ENCODE measurements at places on chromosomes 6 and 20.

DNA sequence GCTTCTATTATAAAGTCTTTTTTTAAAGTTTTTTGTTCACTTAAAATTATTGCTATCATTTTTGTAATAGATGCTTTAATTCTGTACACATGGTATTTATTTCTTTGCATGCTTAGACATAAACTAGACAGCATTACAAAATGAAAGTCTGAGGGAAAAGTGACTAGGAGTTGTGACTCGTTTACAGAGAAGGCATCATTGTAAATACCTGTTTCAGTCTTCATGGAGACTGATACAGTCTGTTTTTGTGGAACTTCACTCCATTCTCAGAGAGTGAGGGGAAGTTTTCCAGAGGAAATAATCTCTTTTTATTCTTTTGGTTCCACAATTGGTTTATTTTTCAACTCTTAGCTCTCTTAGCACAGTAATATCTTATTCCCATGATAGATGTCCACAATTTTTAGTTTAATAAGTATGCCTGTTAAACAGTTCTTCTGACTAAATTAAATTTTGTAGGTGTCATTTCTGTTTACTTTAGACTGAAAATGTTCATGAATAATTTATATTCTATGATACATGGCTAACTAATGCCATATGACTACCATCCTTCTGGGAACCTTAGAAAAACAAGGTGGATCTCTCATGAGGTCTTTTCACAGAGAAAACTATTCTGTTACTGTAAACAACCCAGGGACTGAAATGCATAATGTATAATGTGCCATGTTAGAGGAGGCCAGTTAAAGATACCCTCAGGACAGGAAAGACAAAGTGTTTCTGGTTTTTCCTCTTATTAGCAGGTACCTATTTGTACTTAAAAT, 69.2 kb downstream of the MYO6 start:
- DNase-seq, result no peak

GRCh38 chr6:114428341-114428740, 85.5 kb upstream of the HS3ST5 start:
- no peak for DNase-seq

DNA sequence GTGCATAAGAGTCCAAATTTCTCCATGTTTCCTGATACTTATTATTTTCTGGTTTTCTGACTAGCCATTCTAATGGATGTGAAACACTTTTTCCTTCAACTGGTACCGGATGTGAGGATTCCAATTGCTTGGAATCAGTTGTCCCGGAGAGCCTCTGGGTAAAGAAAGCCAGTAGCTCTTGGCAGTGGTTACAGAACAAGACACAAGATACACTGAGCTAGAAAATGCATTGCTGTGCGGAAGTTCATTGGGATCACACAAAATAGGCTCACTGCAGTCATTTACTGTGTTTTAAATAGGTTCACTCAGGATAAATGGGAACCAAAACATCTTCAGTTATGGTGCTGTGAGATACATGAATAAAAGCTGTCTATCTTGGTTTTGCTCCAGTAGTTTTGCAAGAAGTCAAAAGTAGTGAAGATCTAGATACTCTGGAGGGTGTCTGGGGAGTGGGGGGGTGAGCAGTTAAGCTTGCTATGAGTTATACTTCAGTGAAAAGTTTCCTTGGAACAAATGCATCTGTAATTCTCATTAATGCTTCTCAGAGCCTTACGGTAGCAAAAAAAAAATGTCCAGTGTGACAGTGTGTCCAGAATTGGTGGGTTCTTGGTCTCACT, 54.4 kb upstream of the RNF182 start:
- no peak for DNase-seq

GRCh38 chr6:119966484-119966883, 616.9 kb upstream of the MAN1A1 start:
- DNase-seq, result no peak

DNA sequence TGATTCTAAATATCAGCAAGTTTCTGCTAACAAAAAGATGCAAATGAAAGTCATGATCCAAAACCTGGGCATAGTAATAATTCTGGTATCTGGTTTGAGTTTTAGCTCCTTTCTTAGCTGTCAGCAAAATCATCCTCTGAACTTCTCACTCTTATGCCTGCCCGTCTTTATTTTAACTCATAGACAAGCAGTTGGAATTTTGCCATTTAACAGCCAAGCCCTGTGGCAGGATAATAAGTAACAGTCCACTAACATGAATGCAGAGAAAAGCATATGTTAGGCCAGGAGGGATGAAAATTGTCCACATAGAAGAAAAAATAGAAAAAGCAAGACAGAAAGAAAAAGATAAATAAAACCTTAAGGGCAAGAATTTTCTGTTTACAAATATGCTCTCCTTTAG, 170.0 kb upstream of the LAMA2 start:
- no peak for DNase-seq

GRCh38 chr6:54102238-54102637, 9.0 kb upstream of the MLIP start:
- no peak for DNase-seq

- DNase-seq, result no peak
Observed at GRCh38 chr6:13112921-13113320, 215.4 kb downstream of the TBC1D7 start.

DNA sequence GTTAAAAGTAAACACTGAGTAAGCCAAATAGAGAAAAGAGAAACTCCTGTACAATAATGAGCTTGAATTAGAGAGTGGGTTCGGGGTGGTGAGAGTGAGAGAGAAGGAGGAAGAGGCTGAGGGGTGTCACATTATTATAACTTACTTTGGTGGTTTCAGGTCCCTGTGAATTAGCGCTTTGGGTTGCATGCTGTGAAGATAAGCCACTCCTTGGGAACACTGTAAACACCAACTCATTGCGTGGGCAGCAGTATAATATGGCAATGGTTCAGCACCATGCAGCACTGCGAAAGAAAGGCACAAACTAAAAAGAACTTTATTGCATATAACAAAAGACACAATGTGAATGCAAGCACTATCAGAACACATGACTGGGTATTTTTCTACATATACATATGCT, 26.9 kb downstream of the MAP3K7 start:
- no peak for DNase-seq

GRCh38 chr6:157033428-157034140, 256.4 kb downstream of the ARID1B start:
- DNase-seq, result no peak

DNA sequence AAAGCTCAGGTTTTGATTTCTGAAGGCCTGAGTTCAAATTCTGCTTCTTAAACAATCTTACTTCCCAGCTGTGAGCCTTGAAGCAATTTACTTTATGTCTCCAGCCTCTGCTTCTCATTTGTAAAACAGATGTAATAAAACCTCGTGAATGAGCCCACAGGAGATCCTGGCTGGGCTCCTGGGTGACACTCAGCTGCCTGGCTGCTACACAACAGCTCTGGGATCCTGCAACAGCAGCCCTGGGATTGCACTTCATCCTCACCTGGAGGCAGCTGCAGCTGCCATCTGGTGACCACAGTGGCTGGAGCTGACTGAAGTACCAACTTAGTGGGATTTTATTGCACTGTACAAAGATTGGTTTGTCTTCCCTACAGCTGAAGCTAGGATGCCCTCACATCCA, 98.6 kb downstream of the NDUFAF5 start:
- no peak for DNase-seq

DNA sequence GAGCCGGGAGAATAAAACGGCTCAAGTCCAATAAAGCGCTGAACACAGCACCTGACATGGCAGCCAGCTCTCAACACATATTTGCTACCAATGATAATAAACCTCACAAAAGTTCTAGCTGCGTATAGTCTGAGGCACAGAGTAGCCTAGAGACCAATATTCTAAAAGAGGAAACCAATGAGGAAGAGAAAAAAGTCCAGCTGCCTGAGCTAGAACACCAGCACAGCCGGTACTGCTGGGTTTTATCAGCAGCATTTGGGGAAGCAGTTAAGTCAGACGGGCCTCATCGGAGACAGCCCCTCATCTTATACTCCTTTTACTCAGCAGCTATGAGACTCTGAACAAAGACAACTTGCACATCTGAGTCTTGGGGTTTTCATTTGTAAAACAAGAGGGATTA, 2.4 kb upstream of the RTF2 start:
- DNase-seq, result no peak

DNA sequence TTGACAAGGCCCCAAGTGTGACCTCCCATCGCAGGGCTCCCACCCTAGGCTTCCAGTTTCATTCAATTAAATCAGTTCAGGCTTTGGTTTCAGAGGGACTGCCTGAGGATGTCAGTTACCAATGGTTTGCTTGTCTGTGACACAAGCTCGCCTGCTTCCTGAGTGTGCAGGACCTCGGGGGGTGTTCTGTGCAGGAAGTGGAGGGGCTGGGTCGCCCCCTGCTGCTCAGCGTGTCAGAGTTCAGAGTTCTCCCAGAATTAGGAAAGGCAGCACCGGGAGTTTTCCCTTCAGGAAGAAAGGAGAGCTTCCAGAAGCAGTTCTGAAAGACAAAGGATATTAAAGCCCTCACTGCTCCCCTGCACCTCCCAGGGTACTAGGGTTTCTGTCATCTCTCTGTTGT, 50.8 kb upstream of the TGM3 start:
- no peak for DNase-seq

DNA sequence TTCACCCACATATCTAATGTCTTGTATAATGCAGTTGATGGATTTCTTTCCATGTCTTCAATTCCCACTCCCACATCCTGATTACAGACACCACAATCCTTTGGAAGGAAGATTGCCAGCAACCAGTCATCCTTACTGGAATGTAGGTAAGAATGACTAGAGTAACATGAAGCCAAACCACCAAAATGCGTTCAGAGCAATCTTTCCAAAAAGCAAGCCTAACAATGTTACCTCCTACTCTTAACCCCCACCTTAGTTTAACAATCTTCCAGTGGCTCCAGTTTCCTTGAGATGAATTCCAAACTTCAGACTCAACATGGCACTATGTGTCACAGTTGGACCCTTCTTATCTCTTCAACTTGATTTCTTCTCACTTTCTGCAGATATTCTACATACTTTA, 685.6 kb downstream of the DOK5 start:
- no peak for DNase-seq

GRCh38 chr6:152272486-152272885, 364.7 kb downstream of the SYNE1 start:
- DNase-seq, result no peak

GRCh38 chr6:69719602-69720193, 77.1 kb downstream of the LMBRD1 start:
- DNase-seq, result no peak

DNA sequence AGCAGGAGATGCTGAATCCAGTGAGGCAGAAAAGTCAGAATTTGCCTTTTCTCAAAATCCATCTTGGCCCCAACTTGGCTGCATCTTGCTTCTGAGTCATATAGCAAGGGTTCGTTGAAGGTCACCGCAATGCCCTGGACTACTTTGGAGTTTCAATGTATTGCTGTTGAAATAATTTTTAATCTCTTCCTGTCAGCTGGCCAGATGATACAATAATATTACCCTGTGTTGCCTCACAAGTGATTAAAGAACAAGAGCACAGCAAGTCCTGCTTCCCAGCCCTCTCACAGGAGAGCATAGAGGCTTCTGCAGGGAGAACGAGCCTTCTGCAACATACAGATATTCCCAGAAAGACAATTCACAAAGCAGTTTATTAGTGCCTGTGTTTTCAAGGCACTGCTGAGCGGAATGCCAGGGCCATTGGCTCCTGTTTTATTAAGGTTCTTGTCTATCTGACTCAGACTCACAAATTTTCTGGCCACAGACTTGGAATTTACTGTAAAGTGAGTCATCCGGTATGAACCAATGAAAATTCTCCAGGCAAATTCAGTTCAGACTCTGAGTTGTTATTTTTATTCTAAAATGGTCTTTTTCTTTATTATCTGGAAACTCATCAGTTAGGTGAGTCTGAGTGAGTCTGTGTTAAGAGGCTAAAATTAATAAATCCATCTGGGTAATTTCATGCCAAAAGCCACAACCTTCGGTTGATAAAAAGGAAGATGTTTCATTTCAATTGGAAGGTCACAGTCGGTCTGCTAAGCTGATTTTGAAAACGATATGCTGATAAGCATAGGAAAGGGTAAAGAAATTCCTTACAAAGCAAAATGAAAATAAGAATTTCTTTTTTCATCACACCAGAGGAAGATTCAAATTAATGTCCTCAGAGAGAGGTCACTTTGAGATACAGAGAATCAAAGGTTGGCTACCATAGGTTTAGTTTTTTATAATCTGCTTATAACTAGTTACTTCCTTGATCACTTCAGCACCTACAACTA, 289.4 kb upstream of the STXBP5 start:
- no peak for DNase-seq

GRCh38 chr20:5864428-5864827, 85.9 kb downstream of the TRMT6 start:
- DNase-seq, result no peak

GRCh38 chr6:71031912-71032311, 75.1 kb upstream of the B3GAT2 start:
- no peak for DNase-seq

- DNase-seq, result no peak
Observed at GRCh38 chr6:116011520-116011919, 49.2 kb downstream of the FRK start.

DNA sequence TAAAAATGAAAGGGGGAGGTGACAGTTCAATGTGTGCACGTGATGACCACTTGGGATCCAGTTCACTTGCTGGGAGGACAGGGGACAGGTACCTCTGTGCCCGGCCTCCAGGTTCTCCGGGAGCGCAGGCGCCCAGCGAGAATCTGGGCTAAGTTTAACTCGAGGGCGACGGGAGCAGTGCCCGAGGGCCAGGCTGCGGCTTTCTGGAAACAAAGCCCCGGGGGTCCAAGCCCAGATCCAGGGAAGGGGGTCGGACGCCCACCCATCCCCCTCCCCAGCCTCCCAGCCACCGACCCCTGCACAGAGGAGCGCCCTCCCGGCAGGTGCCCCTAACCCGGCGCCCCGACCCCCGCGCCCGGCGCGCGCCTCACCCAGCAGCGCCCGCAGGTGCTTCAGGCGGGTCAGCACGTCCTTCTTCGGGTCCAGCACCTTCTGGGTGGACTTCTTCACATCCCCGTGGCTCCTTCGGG, 405 bp downstream of the RALGAPA2 start:
- DNase-seq, result no peak

GRCh38 chr20:49521356-49521755, 38.9 kb upstream of the KCNB1 start:
- DNase-seq, result no peak

- no peak for DNase-seq
Observed at GRCh38 chr6:118630067-118630466, 21.3 kb downstream of the CEP85L start.

- DNase-seq, result no peak
Observed at GRCh38 chr6:24125980-24126379, at the start of gene NRSN1. Gene NRSN1, plus strand, starts transcription at chr6:24126215. Its CDS starts 8,113 bp downstream, at chr6:24134328.

GRCh38 chr6:152380351-152380767, 256.8 kb downstream of the SYNE1 start:
- DNase-seq, result no peak

DNA sequence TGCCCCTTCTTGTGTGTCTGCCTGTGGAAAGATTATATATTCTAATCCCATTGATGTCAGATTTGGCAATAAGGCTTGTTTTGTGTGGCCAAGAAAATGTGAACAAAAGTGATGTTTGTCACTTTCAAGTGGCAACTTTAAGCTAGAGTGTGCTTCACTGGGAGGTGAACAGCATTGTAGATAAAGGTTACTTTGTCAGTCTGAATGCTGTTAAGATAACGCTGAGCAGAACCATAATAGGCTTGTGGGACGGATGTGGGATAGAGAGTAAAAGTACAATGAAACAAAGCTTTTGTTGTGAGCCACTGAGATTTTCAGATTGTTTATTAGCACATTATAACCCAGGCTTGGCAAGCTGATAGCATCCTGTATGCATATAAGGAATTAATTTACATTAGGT, 303.8 kb upstream of the MAN1A1 start:
- DNase-seq, result no peak

All from activated T-helper 1 cell treated with anti-CD3 and anti-CD28 coated beads, Interleukin-12 subunit alpha, Interleukin-12 subunit beta, Interleukin-2, Interleukin-4 antibody, amounts not matched to agents 30 ng/mL and 10 ng/mL and 1 ng/mL, durations not matched to agents 14 hours and 24 hours and 36 hours (primary cell).